ENCODE measurements at places on chromosomes 2 and 18.

- H3K27ac ChIP-seq, result no peak overlapping the region
- no peaks in the 10 kb centered on the region for H3K4me1 ChIP-seq
- no peaks in the 10 kb centered on the region for H3K27me3 ChIP-seq
- no peak overlapping the region for H3K4me3 ChIP-seq
- no peak for DNase-seq
Observed at GRCh38 chr2:75284345-75284744, 85.0 kb upstream of the TACR1 start.

GRCh38 chr2:145685383-145686050, 1165.6 kb upstream of the ZEB2 start:
- no peak overlapping the region for H3K4me3 ChIP-seq
- no peaks in the 10 kb centered on the region for H3K27me3 ChIP-seq
- no peak overlapping the region for H3K27ac ChIP-seq
- DNase-seq, result no peak

GRCh38 chr2:51000849-51001617, 30.9 kb downstream of the NRXN1 start:
- no peak overlapping the region for H3K4me3 ChIP-seq
- no peaks in the 10 kb centered on the region for H3K36me3 ChIP-seq
- H3K27ac ChIP-seq, result no peak overlapping the region
- H3K27me3 ChIP-seq, result no peaks in the 10 kb centered on the region

GRCh38 chr18:52451851-52452250, 111.9 kb downstream of the DCC start:
- no peak for DNase-seq
- H3K4me1 ChIP-seq, result no peaks in the 10 kb centered on the region
- H3K27me3 ChIP-seq, result no peaks in the 10 kb centered on the region
- H3K36me3 ChIP-seq, result no peaks in the 10 kb centered on the region

DNA sequence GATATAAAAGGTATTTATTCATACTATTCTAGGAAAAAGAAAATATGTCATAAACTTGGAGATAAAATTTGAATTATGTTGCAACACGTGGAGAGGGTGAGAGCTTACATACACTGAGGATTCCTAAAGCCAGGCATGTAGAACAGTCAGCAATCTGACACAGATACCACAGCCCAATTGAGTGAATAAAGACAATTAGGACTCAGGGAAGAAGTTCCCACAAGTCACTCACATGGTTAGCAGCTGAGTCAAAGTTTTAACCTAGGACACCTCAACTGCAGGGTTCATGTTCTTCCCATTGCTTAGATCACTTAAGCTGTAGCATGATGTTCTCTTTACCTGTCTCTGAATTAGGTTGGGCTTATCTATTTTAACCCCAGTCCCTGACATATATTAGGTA, 189.5 kb downstream of the CMPK2 start:
- H3K27me3 ChIP-seq, result no peaks in the 10 kb centered on the region
- H3K36me3 ChIP-seq, result no peaks in the 10 kb centered on the region
- H3K27ac ChIP-seq, result no peak overlapping the region
